ENCODE measurements at places on chromosomes 2 and 18. TPM values are rescaled to one million over a fixed set of nuclear protein-coding genes. Genes with fewer than 3 reads are reported as not detected.
A peak's percentile ranks its signal among the peaks of the same experiment; 100 is the strongest.

GRCh38 chr2:241842067-241842415 is 16.7 kb downstream of the PDCD1 start:
- DNase-seq: no peak

DNA sequence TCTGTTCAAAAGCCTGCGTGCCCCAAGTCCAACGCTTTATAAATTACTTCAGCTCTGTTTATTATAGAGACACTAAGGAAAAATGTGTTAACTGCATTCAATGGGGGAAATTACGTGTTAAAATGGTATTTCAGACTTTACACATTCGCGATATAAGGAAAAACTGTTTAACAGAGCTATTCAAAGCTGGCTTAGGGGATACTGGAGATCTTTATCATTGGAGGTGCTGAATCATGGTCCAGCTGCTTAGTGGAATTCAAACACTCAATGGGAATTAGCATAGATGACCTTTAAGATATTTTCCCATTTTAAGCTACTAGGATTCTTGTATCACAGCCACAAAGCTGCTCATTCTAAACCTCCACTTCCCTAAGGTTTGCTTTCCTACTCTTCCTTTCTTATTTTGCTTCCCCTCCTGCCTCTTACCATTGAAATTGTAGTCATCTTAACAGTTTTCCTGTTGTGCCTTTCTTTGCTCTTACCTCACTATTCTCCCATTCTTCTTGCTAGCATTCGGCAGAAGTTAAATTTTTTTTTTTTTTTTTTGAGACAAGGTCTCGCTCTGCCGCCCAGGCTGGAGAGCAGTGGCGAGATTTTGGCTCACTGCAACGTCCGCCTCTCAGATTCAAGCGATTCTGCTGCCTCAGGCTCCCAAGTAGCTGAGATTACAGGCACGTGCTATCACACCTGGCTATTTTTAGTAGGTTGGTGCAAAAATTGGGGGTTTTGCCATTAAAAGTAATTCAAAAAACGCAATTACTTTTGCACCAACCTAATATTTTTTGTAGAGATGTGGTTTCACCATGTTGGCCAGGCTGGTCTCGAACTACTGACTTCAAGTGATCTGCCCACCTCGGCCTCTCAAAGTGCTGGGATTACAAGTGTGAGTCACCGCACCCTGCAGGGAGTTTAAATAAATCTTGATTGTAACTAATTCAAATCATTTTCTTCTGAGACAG is 6.5 kb downstream of the SULT6B1 start:
- DNase-seq: no peak

DNA sequence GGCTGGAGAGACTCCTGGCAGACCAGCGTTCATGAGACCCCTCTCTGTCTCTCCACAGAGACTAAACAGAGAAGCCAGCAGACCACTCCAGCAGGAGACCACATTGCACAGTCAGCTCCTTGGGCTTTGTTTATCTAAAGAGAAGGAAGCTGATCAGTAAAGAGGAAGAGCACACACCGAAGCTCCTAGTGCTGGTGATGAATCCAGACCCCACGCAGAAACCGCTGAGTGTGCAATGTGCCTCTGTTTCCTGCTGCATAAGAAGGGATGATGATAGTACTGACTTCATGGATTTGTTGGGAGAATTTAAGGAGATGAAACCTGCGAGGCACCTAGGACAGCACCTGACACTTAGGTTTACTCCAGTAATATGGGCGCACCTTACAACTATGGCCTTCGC is 544.1 kb upstream of the ID2 start:
- DNase-seq: no peak

- DNase-seq: peak; percentile 3
Measured at GRCh38 chr2:119494163-119494790, 30.0 kb downstream of the SCTR start.

DNA sequence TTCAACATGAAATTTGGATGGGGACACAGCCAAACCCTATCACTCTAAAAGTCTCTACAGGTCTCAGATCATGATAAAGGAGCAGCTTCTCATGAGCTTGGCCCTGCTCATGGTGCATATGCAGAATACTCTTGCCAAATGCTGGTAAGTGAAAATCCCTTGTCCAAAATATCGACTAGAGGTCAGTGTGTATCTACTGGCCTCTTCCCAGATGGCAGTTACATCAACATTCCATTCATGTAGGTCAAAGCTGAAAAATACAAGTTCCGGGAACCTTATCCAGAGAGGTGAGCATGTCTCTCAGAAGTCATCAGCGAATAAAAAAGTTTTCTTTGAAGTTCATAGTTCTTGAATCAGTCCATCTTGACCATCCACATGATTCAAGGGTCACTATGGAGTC is 7.6 kb upstream of the NT5C1B start:
- no peak for DNase-seq

DNA sequence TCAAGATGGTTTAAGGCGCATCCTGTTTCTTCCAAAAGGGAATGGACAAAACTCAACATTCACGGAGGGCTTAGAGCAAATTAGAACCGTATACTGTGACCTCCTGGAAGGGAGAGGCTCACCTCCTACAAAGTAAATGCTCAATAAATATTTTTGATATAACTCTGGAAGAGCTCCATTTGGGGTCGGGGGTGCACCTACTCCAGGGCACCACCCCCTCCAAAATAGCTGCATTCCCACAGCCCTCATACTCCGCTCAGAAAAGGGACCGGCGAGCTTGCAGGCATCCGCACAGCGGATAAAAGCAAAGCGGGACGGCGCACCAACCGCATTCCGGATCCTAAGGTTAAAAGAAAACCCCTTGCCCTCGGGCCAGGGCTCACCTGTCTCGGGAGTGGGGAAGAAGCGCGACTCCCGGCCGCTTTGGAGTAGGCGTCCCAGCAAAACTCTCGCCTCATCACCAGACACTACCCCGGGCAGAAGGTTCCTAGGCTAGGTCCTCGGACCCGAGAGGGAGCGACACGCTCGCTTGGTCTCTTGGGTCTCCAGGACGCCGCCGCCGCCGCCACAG is 378 bp downstream of the WDPCP start:
- no peak for DNase-seq

DNA sequence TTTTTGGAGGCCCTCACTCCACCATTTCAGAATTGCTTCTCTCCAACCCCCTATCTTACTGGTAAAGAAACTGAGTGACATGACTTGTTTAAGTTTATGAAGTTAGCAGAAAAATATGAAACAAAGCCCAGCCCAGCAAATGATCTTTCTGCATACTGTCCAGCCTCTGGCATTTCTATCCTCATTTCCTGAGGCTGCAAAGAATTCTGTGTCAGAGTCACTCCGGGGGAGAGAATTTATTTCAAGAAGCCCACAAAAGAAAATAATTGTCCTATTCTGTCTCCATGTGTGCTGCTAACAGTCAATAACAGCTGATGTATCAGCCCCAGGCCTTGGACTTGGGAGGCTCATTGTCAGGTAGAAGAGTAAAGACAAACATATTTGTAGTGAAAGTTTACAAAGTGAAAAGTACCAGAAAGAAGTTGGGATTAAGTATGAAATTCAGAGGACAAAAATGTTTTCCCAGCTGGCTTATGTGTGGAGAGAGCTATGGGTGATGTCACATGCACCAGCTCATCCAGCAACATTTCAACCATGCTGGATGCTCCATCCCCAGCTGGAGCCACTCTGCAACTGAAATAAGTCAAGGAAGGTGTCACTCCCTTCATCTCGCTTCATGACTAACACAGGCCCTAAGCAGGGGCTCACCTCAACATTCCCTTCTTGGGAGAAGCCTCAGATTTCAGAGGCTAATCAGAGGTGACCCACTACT is 42.3 kb downstream of the TRABD2A start:
- peak; percentile 48 for DNase-seq

Gene GALNT5
- 70.6 TPM for total RNA-seq

Gene NRP2
- 14.9 TPM for total RNA-seq

Gene GNAL
- 0.58 TPM for total RNA-seq

Gene POTEI
- not detected for total RNA-seq

Gene SLC20A1
- total RNA-seq: 186 TPM

Gene CDH2
- total RNA-seq: 30.3 TPM

Gene CROCC2
- not detected for total RNA-seq

Measured in LHCN-M2 (cell line).